ENCODE measurements at places on chromosomes 11 and 22.
A peak's percentile ranks its signal among the peaks of the same experiment; 100 is the strongest.

DNA sequence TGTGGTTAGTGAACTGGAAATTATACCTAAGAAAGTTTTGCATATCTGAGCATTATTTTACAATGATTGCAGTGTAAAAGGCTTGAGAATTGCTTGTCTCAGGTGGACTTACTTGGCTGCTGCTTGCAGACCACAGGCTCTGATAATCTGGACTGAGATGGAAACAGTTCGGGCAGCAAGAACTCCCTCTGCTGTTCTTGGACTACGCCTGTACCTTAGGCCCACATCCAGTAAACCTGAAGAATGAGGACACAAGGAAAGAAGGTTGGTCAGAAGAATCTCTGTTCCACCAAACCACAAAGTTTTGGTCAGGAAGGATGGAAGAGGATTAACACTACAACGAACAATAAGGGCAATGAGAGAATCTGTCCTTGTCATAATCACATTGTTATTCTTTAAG, 80.1 kb downstream of the C2CD3 start:
- no peak for DNase-seq

GRCh38 chr11:70324376-70325115, 54.1 kb downstream of the PPFIA1 start:
- DNase-seq: no peak

DNA sequence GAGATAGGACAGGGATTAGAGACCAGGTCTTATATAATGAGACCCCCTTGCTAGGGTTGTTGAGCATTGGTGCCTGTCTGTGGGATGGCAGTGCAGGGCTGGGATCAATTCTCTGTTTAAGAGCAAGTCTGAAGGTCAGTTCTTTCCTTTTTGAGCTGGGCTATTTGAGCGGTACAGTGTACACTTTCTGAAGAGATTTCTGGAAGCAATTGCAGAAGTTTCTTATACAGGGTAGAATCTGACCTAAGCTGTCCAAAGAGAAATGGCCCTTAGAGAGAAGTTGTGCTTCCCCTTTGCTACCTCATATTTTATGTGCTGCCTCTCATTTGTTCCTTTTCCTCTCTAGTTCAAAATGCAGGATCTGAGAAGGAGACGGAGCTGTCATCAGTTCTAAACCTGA, 35.8 kb downstream of the CSTPP1 start:
- no peak for DNase-seq

DNA sequence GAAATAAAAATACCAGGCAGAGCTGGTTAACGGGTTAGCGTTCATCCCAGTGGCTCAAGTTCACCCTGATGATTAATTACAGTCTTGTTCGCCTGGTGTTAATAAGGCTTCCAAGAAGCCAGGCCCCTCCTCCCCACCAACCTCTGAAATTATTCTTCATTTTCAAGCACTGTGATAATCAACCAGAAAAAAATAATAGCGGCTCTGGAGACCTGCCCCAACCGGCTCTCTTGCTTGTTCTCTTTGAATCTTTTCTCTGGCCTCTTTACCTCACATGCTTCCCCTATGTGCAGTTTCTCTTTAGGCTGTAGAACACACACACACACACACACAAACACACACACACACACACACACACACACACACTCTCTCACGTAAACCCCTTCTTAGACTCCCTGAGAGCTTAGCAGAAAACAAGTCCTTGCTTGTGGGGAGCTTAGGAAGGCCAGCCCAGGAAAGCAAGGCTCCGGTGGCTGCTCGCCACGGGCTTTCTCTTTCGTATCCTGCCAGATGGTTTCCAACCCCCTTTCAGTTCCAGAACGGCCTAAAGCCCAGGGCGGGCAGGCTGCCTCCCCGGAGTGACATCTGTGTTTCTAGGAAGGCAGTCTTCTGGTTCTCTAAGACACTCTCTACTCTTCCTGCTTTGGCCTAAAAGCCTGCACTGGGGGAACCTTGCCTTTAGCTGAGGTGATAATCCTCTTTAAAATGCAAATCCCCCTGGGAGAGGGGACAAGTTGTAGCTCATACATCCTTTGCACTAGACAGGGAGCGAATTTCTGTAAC, 106.4 kb upstream of the SESN3 start:
- DNase-seq: no peak

GRCh38 chr22:48781868-48782267, 1045.8 kb downstream of the BRD1 start:
- DNase-seq: no peak

- no peak for DNase-seq
Measured at GRCh38 chr11:17734986-17735817, 621 bp downstream of the KCNC1 start.

DNA sequence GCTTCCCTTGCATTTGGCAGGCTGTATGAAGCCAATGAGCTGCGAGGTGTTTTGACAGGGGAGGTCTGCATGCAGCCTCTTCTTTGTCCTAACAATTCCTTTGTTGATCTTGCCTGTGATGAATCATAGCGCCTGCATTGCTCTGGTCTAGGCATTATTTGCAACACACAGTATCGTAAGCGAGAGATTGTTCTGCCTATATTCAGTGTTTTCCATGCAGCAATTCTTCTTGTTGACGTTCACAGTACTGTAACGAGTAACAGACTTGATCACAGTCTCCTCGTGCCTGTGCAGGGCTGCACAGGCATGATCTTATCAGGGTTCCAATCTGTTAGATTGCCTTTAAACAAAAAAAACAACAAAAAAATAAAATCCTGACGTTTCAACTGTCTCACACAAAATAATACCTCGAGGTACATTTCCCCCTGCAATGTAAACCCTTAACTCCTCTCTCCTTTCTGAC, 13.9 kb upstream of the ADSL start:
- no peak for DNase-seq

DNA sequence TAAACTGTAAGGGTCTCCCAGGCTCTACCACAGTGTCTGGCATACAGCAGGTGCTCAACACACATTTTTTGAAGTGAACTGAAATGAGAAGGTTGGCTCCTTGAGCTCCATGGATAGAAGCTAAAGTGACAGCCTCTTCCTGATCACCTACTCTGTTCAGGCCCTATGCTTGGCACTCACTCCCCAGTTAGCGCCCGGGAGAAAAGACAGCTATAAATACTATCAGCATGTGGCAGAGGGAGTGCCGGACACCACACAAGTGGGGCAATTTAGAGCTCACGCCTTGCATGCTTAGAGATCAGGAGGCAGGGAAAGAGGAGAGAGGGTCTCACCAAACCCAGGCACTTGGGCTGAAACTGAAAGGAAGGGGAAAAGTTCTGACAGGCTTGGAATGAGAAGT, 195.5 kb downstream of the BUD13 start:
- no peak for DNase-seq

DNA sequence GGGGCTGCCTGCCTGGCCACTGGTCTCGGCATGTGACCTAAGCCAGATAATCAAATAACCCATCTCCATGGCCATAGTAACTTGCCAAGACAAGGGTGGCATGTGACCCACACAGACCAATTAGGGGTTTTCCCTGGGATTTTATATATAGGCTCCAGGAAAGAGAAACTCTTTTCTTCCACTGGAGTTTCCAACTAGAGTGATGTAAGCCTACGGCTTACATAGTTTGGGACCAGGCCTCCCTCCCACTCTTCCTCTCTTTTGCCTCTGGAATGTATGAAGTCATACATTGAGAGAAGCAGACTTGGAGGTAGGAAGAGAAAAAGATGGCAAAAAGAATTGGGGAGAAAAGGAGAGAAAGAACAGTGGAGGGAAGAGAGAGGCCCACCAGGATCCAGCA, 84.6 kb upstream of the LDLRAD3 start:
- DNase-seq: no peak

GRCh38 chr11:117962826-117963225, 23.4 kb upstream of the IL10RA start:
- DNase-seq: no peak

- DNase-seq: no peak
Measured at GRCh38 chr22:37169406-37169805, 18.6 kb downstream of the C1QTNF6 start.

DNA sequence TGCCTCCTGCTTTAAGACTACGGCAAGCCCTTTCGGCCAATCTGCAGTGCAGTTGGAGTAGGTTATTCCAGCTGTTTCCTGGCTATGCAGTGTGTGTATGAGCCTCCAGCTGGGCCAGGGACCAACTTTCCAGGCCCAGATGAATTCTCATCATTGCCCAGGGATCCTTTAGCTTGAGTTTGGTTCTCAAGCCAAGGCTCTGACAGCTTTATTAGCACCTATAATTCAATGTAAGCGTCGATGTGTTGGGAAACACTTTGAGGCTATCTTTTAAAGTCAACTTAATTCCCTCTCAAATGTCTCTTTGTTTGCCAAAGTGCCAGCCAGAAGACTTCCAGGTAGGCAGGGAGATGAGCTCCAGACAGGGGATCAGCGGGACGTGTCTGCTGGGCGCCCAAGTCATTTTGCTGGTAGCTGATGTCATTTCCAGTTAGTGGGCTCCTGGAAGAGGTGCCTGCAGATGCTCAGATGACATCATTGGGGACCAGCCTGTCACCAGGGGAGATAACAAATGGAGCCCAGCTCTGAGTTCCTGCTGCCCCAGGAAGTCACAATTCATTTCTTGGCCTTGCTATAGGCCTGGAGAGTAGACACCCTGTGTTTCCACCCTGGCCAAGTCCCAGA, 520.4 kb downstream of the SOX6 start:
- no peak for DNase-seq

- no peak for DNase-seq
Measured at GRCh38 chr22:32144496-32145274, 14.4 kb downstream of the C22orf42 start.

- DNase-seq: no peak
Measured at GRCh38 chr11:69908511-69909220, 89.5 kb upstream of the FGF3 start.

- no peak for DNase-seq
Measured at GRCh38 chr11:43962383-43963278, 20.2 kb downstream of the C11orf96 start.

DNA sequence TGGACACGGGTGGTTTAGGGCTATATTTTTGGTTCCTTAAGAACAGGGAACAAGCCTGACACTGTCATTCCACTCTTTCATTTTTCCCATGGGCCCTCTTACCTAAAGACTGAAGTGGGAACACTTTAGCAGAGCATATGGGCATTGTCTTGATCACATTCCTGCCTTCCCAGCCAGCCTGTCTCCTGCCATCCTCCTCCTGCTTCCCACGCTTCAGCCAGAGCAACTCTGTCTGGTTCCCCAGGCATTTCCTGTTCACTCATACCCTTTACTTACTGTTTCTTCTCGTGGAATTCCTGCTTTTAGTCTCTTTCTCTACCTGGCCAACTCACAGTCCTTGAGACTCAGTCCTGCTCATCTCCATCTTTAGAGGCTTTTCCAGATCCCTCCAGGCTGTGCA, 22.8 kb downstream of the MRPL16 start:
- no peak for DNase-seq

GRCh38 chr11:130314184-130314749, 450 bp downstream of the ZBTB44 start:
- peak; percentile 39 for DNase-seq

DNA sequence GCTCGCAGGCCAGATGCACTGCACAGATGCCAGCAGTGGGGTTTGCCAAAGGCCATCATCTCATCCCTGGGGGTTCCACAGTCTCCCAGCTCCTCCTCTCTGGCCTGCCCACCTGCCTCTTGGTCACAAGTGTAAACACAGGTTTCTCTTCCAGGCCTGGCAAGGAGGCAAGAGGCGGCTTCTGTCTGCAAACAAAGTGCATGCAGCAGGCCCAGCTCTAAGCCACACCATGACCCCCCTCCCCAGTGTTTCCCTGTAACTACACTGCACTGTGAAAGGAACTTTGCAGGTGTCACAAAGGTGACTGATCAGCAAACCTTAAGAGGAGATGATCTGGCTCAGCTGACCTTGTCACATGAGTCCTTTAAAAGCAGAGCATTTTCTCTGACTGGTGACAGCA, 26.2 kb upstream of the SHISAL1 start:
- DNase-seq: no peak

DNA sequence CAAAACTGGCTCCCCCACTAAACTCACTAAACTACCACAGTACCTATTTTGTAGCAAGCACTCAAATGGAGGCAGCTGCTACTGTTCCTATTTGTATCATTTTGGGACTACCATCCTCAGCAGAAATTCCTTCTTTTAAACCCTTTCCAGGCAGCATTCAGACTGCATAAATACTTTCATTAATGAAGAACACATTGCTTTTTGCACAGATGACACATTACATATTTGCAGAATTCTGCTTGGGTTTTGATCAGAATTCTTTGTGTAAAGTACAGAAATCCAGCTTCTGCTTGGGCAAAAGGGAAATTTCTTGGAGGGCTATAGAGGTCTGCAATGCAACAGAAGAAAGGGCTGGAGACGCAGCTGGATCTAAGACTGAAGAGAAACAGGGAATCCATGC, 24.2 kb downstream of the RBX1 start:
- DNase-seq: no peak

- DNase-seq: peak; percentile 25
Measured at GRCh38 chr22:23178512-23179254, 1.6 kb upstream of the BCR start.

- DNase-seq: no peak
Measured at GRCh38 chr11:17748761-17749721, 14.5 kb downstream of the KCNC1 start.

DNA sequence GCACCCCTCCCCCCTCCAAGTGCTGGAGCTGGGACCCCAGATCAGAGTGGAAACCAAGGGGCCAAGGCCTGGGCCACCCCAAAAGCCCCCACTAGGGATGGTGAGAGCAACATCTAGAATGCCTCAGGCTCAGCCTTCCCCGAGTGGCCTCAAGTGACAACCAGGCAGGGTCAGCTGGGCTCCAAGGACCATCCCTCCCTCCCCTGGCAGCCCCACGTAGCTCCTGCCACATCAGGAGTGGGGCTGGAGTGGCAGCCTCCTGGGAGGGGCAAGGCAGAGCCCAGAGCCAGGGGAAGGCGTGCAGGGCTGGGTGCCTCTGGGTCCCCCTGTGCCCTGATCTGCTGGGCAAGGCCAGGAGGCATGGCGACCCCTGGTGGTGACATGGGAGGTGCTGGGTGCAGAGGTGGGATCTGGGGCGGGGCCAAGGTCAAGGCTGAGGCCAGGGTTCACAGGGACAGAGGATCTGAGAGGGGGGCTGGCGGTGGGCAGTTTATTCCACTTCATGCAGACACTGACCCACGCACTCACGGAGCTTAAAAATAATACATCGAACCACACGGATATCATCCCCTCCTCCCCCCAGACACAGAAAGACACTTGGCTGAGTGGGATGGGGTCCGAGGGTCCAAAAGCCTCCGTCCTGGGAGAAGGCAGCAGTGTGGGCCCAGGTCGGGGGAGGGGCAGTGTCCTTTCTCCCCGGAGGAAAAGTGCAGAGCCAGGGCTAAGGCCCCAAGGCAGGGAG, 15.8 kb upstream of the EHD1 start:
- DNase-seq: peak; percentile 84

DNA sequence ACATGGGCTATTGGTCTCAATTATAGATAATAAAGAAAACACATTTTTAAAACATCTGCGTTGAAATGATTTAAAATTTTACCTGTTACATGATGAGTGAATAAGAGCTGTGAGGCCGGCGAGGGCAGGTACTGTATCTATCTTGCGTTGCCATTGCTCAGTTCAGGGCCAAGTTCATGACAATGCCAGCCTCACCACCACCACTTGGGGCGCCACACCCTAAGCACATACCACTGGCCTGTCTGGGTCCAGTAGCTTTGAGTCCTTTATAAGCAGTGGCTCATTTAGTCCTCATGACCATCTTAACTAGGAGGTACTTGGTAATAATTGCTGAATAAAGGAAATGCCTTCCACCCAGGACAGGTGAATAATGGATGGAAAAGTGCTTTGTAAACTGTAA, 14.5 kb upstream of the MB start:
- DNase-seq: no peak
